Right cardiac atrium (tissue), 5 donors: ENCODE measurements at places on chromosomes 3 and 15. TPM values are rescaled to one million over a fixed set of nuclear protein-coding genes. Genes with fewer than 3 reads are reported as not detected.

DNA sequence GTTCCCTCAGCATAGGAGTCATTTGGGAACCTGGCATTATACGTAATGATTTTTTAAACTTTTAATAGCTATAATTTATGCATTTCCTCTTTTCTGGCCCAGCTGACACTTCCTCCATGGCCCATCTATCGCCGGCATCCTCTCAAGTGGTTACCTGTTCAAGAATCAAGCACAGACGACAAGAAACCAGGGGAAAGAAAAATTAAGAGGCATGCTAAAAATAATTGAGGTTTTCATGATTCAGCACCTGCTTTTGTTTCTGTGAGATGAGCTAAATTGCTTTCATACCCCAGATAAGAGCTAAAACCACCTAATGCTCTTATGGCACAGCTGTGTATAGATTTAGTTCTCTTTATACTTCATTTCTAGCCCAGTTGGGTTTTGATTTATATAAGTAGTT is 1.7 kb downstream of the SPCS1 start:
- no peak for DNase-seq

- DNase-seq, result no peak
Observed at GRCh38 chr3:426072-426471, 229.5 kb downstream of the CHL1 start.

GRCh38 chr3:140199008-140199407 is 264.0 kb downstream of the CLSTN2 start:
- DNase-seq, result no peak

DNA sequence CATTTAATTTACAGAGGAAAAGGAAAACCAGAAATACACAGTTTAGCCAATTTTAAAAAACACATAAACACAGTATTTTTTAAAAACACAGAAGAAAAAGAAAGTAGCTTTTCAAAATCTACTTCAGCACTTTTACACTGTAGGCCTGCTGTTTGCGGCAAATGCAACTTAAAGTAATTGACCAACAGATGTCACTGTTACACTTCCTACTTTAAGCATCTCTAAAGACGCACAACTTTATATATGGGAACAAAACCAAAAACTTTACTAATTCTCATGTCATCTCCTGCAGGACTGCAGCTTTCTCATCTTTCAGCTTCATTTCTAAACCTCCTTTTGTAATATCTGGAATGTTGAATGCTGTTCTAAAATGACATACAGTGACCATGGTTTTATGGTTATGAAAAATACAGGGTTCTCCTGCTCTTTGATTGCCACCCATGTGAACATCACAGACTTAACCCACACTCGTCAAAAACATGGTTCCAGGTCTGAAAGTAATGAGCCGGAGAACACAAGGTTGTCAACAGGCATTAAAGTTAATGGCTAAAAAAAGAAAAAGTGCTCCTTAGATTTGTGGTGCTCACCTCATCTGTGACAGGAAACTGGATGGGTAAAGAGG is 107.9 kb downstream of the FMN1 start:
- no peak for DNase-seq

GRCh38 chr3:113546414-113546893 is 14.1 kb downstream of the SIDT1 start:
- no peak for DNase-seq

DNA sequence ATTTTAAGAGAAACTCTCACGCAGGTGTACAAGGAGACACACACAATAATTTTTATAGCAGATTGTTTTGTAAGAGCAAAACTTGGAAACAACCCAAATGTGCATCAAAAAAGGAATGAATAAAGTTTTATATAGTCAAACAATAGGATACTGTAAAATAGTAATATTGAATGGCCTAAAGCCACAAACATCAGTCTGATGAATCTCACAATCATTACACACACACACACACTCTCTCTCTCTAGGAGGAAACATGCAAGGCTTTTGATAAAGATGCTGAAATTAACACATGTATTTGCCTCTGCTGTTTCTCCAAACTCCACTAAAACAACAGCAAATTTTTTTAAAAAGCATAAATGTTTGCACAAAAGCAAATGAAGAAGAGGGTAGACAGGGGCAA is 37.3 kb downstream of the ADIPOQ start:
- no peak for DNase-seq

SERINC4 gene
- total RNA-seq, result not detected

FHIT gene
- total RNA-seq, result 21.4 TPM

DAZL gene
- not detected for total RNA-seq
